ENCODE measurements at places on chromosomes 11 and 22. TPM values are rescaled to one million over a fixed set of nuclear protein-coding genes. Genes with fewer than 3 reads are reported as not detected.

Gene VSIG2
- total RNA-seq = 0.18 TPM

Gene C22orf31
- not detected for total RNA-seq

Gene NRIP3
- total RNA-seq = 11.6 TPM

Gene GUCY1A2
- total RNA-seq = 17.8 TPM

Gene FDX1
- 7.1 TPM for total RNA-seq

Gene PNPLA5
- not detected for total RNA-seq

Gene OR52E4
- total RNA-seq = not detected

Gene LRRC10B
- 0.12 TPM for total RNA-seq

Gene ACTN3
- total RNA-seq = not detected

Gene STK33
- 8.1 TPM for total RNA-seq

Gene DEUP1
- 0.91 TPM for total RNA-seq

DNA sequence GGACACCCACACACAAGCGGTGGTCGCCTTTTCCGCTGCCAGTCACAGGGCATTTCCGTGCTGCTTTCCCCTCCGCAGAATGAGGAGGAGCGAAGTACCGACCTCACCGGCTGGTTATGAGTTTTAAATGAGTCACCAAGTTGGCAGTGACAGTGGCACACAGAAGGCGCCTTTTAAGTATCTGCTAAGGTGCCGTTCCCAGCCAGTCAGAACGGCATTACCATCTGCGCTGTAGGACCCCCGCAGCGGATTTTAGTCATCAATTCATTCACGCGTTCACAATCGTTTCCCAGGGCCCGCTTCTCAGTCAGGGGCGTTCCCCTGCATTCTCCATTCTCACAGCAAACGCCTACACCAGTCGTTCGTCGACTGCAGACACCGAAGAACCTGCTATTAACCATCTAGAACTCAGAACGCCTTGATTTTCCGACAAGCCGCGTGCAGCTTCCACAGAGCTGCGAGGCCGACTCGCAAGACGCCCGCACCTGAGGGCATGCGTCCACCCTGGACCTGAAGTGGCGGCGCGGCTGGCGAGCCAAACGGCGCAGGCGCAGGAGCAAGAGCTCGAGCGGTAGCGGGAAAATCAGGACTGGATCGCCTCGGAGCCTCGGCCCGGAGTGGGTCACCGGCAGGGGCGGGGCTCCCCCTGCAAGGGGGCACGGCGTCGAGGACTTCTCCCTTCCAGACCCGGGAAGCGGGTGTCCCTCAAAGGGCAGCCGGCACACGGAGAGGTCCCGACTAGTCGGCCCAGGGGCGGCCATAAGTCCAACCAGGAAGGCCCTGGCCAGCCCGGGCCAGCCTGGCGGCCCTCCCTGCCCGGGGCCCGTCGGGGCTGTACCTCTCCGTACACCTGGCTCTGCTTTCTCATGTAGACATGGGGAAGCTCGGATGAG, 642 bp downstream of the CYP2R1 start:
- peak overlapping the region; percentile 95 for H3K27ac ChIP-seq
- H3K27me3 ChIP-seq = no peaks in the 10 kb centered on the region
- H3K4me1 ChIP-seq = no peaks in the 10 kb centered on the region

DNA sequence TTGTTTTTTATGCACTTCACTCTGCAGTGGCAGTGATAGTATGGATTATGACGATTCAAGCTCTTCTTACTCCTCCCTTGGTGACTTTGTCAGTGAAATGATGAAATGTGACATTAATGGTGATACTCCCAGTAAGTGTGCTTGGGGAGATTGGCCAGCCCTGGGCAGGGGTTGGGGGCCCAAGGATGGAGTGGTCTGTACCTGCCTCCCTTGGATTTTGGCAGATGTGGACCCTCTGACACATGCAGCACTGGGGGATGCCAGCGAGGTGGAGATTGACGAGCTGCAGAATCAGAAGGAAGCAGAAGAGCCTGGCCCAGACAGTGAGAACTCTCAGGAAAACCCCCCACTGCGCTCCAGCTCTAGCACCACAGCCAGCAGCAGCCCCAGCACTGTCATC, 14.2 kb downstream of the MADD start:
- H3K27me3 ChIP-seq = no peaks in the 10 kb centered on the region
- DNase-seq = no peak
- H3K36me3 ChIP-seq = peaks cover 46% of the 10 kb centered on the region
- no peak overlapping the region for H3K4me3 ChIP-seq
- no peak overlapping the region for H3K27ac ChIP-seq

DNA sequence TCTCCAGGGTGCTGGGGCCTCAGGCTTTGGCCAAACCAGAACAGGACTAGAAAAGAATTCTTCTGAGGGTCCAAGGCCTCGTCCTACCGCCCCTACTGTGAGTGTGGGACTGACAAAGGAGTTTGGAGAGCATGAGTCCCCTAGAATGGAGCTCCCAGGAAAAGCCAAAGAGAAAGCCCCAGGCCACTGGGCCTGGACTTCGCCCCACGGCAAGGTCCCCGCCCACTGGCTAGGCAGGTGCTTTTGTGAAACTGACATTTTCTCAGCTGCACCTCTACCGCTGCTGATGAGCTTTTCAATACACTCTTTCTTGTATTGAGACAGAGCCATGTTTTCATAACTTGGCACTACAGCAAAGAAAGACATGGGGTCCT, 9.7 kb upstream of the FGF3 start:
- no peaks in the 10 kb centered on the region for H3K4me1 ChIP-seq
- no peaks in the 10 kb centered on the region for H3K36me3 ChIP-seq
- no peak overlapping the region for H3K27ac ChIP-seq
- H3K4me3 ChIP-seq = no peak overlapping the region
- peaks cover 14% of the 10 kb centered on the region for H3K27me3 ChIP-seq

DNA sequence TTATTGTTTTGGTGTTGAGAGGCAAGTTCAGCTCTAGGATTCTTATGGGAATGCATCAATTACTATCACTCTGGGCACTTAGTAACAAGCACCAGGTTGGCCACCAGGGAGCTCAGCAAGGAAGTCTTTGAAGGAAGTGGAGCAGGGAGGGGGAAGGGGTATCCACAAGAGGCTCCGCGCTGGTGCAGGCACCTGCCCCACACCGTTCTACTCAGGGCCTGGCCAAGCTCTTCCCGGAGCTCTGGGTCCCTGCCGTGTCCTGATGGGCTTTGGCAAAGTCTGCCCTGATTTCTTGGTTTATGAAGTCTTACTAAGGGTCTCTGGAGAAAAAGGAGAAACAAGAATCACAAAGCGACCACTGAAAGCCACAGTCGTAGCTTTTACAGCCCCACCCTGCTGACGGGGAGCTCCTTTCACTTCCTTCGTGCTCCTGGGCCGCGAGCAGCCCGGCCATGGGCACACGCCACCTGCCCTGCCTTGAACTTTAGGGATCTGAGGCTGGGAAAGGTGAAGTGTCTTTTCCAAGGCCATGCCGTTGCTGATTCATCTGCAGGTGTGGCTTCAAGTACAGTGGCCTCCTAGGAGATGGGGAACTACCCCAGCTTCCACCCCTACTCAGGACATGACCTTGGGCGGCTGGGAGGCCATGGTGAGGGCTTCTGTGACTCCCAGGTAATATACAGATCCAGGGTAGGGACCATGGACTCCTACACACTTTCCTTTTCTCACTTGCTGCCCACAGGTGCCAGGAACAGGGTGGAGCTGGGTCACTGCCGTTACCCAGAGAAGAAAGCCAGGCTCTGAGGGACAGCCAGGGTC, 15.9 kb upstream of the LRRC32 start:
- H3K4me3 ChIP-seq = no peak overlapping the region
- no peak for DNase-seq

DNA sequence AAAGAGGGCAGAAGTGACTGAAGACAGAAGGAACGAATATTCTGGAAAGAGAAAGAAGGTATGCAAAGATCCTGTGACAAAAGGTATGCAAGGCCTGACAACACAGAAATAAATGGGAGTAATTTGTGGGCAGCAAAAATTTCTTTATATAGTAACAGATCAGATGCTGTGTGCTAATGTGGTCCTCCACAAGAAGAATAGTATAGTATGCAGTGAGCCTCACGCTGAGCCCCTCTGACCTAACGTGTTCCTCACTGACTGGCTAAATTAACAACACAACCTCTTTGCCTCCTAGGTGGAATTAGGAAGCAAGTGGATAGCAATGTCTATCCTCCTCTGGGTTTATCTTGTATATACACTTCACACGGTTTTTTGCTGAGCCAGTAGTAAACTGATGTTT, 143.1 kb upstream of the SESN3 start:
- peak; percentile 27 for DNase-seq
- no peaks in the 10 kb centered on the region for H3K27me3 ChIP-seq
- H3K27ac ChIP-seq = no peak overlapping the region
- H3K4me1 ChIP-seq = peaks cover 14% of the 10 kb centered on the region

DNA sequence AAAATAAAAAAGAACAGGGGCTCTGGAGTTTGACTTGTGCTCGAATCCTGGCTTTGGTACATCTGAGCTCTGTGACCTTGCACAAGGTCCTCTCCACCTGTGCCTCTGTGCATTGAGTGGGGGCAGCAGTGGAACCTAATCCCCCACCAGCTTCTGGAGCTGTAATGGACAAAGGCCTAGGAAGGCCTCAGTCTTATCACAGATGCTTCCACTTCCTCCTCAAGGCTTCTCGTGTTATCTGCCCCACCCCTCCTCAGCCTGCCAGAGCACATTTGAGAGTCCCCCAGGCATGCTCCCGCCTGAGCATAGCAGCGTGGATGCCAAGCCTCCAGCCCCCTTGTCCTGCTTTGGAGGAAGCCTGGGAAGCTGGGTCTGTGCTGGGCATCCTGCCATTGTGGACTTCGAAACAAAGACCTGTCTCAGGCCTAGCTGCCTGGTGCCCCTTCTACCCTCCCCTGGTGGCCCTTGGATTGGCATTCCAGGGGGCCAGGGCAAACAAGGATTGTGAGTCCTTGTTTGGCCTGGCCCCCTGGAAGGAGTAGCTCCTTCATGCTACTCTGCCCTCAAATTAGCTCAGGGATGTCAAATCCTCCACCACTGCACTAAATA, 15.0 kb downstream of the SLC35E4 start:
- no peak overlapping the region for H3K27ac ChIP-seq
- H3K36me3 ChIP-seq = no peaks in the 10 kb centered on the region
- peaks cover 5% of the 10 kb centered on the region for H3K4me1 ChIP-seq
- H3K4me3 ChIP-seq = no peak overlapping the region
- no peak for DNase-seq
- H3K27me3 ChIP-seq = no peaks in the 10 kb centered on the region

DNA sequence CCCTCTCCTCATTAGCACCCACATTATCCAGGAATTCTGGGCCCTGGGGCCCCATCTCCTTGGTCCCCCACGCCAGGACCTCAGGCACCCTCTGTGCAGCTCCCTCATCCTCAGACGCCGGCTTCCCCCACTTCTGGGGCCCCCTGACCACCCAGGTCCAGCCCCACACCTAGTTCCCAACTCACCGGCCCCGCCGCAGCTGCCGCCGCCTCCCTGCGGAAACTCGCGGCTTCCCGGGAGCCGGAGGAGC, at the start of gene PCSK7:
TSS of gene PCSK7 (minus strand) at position 232 of the 250 bp plus-strand sequence. CDS start 2,229 bp downstream, outside the sequence.
- DNase-seq = no peak
- H3K27ac ChIP-seq = peak within 1 kb of the TSS; percentile 83
- peak within 1 kb of the TSS; percentile 83 for H3K4me3 ChIP-seq
- H3K4me1 ChIP-seq = peaks cover 24% of the 10 kb centered on the region
- H3K27me3 ChIP-seq = no peaks in the 10 kb centered on the region
- peaks cover 18% of the 10 kb centered on the region for H3K36me3 ChIP-seq

DNA sequence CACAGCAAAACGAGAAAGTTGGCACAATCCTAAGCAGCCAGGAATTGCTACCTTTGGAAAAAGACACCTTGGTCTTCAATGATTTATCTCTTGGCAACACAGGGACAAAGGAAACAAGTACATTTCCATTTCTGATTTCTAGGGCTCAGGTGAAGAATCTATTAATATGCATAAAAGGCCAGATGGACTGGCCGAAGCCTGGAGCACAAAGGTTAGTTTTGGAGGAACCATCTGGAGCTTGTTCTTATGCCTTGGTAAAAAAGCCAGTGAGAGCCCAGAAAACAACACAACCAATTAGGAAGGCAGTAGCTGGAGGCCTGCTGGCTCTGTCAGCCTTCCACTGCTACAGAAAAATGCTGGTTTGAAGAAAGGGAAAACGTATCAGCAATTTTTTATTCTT, 713.5 kb upstream of the API5 start:
- DNase-seq = no peak
- no peak overlapping the region for H3K27ac ChIP-seq
- no peaks in the 10 kb centered on the region for H3K4me1 ChIP-seq

DNA sequence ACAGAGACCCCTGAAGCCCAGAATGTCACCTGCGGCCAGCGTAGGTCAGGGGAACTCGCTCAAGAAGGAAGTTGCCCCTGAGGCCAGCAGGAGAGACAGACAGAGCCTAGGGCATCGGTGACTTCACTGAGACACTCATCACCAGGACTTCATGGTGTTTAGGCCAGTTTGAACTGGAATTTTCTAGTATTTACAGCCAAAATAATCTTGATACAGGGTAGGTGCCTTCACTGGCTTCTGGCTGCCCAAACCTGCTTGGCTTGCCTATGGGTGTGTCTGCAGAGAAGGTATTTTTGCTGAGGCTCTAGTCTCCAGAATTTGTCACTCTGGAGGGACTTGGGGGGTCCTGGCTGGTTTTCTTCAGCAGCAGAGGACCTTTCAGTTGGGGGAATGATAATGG, 86.6 kb downstream of the FBXO7 start:
- DNase-seq = no peak
- no peaks in the 10 kb centered on the region for H3K27me3 ChIP-seq
- H3K4me3 ChIP-seq = no peak overlapping the region
- peaks cover 16% of the 10 kb centered on the region for H3K4me1 ChIP-seq
- no peak overlapping the region for H3K27ac ChIP-seq
- H3K36me3 ChIP-seq = no peaks in the 10 kb centered on the region

GRCh38 chr11:94705419-94705818, 62.7 kb upstream of the AMOTL1 start:
- no peak for DNase-seq
- H3K27me3 ChIP-seq = no peaks in the 10 kb centered on the region
- H3K27ac ChIP-seq = peak overlapping the region; percentile 45
- H3K36me3 ChIP-seq = no peaks in the 10 kb centered on the region
- H3K4me3 ChIP-seq = no peak overlapping the region

DNA sequence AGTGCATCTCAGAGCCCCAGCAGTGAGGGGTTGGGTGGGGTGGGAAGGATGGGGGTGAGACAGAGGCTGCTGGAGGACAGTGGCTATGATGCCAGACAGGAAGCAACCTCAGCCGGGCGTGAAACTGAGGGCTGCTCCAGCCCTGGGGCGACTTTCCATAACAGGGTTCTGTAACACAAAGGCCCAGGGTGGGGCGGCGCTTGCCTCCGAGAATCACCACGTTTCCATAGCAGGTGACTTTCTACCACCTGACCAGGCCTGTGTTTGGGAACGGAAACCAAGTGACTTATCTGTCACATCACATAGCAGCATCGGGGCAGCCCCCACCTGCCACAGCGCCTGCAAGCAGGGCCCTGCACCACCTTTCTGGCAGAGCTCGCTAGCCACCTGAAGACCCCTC, 85.8 kb downstream of the TRMU start:
- H3K4me1 ChIP-seq = peaks cover 22% of the 10 kb centered on the region
- no peaks in the 10 kb centered on the region for H3K27me3 ChIP-seq
- DNase-seq = no peak
- H3K36me3 ChIP-seq = no peaks in the 10 kb centered on the region
